Activated CD4-positive, alpha-beta T cell treated with anti-CD3 and anti-CD28 coated beads for 36 hours (primary cell): ENCODE measurements at places on chromosomes 11 and 22. TPM values are rescaled to one million over a fixed set of nuclear protein-coding genes. Genes with fewer than 3 reads are reported as not detected.

Gene CHADL
- total RNA-seq, result 0.11 TPM

Gene FGF3
- not detected for total RNA-seq

DNA sequence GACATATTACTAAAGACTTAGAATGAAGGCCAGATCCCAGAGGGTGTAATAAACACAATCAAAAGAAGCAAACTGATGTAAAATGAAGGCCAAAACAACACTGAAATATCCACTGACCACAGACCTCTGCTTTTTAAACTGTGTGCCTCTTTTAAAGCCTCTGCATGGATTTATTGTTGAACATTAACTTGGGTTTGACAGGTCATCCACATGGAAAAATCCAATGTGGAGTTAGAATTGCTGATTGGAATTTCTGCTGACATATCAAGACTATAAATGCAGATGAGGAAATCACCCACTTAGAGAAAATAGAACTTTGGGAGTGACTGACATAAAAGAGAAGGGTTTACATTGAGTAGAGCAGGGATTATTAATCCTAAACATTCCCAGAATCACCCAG, 853.9 kb upstream of the RAG2 start:
- H3K36me3 ChIP-seq, result no peaks in the 10 kb centered on the region
- no peaks in the 10 kb centered on the region for H3K4me1 ChIP-seq
- no peak overlapping the region for H3K4me3 ChIP-seq
- no peak overlapping the region for H3K27ac ChIP-seq
- no peak for DNase-seq

DNA sequence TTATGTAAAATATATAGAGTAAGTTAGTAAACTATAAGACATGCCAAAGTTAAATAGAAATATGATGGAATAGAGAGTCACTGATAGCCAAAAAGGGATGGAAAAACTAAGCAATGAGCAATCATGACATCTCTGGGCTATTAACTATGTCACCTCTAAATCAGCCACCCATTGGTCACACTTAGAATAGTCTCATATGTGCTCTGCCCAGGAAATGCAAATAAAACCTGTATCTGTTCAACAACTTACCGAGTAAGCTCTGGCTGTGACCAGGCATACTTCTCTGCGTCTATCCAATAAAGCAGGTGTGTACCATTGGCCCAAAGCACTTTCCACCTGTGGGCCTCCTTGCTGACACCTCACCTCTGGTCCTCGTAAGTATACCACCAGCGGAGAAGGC, 1.6 kb upstream of the ARL14EP start:
- H3K4me3 ChIP-seq, result no peak overlapping the region
- H3K27ac ChIP-seq, result no peak overlapping the region
- no peak for DNase-seq
- H3K36me3 ChIP-seq, result peaks cover 13% of the 10 kb centered on the region
- H3K27me3 ChIP-seq, result peaks cover 9% of the 10 kb centered on the region
- peaks cover 34% of the 10 kb centered on the region for H3K4me1 ChIP-seq

DNA sequence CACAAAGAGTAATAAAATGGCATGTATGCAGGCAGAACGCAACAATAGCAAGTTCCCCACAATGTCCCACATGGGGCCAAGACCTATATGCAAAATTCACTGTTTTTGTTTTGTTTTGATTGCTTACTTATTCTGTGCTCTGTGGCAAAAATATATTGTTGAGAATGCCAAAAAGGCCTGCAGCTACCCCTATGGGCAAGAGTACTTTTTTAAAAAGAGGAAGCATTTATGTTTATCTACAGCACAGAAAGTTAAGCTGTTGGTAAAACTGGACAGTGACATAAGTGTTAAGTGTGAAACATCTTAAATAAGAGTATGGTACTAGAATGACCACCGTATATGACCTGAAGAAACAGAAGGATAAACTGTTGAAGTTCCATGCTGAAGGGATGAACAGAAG, 301.9 kb upstream of the ZC3H12C start:
- no peak for DNase-seq
- peaks cover 3% of the 10 kb centered on the region for H3K27me3 ChIP-seq
- no peak overlapping the region for H3K4me3 ChIP-seq
- H3K4me1 ChIP-seq, result no peaks in the 10 kb centered on the region
- H3K27ac ChIP-seq, result no peak overlapping the region
- no peaks in the 10 kb centered on the region for H3K36me3 ChIP-seq

DNA sequence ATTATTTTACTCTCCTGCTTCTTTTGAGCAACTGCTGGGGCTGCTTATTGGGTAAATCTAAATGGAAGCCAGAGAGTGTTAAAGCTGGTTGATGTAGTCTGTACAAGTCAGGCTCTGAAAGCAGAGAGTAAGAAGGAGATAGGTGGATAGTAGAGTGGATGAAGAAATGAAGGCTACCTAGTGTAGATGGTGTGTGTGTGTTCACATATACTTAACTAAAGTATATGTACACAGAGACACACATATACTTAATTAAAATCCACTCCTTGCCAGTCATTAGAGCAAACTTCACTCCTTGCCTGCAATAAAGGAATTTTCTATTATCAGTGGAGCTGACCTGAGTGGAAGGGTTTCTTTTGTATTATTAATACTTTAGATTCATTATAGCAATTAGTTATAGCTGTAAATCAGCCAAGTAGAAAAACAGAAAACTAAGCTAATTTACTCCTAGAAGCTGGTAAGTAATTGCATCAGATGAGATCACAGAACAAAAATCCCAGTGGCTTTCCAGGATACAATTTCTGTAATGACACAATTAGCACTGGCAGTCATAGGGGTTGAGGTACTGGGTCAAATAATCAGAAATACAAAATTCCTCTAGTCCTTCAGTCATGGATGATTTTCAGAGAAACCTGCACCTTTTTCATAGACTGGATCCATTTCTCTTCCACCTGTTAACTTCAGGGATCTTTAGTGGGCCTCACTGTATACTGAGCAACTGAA, 40.7 kb upstream of the CCDC179 start:
- no peaks in the 10 kb centered on the region for H3K27me3 ChIP-seq
- no peak overlapping the region for H3K4me3 ChIP-seq
- H3K27ac ChIP-seq, result no peak overlapping the region
- no peaks in the 10 kb centered on the region for H3K36me3 ChIP-seq

GRCh38 chr22:22754268-22754657, 109.8 kb downstream of the GGTLC2 start:
- DNase-seq, result no peak
- no peak overlapping the region for H3K4me3 ChIP-seq
- no peak overlapping the region for H3K27ac ChIP-seq
- H3K4me1 ChIP-seq, result peaks cover 35% of the 10 kb centered on the region

- no peaks in the 10 kb centered on the region for H3K4me1 ChIP-seq
- no peak overlapping the region for H3K27ac ChIP-seq
- no peak for DNase-seq
- no peaks in the 10 kb centered on the region for H3K27me3 ChIP-seq
Observed at GRCh38 chr11:23398052-23398451, 537.8 kb upstream of the CCDC179 start.

Gene LRRC74B
- not detected for total RNA-seq

Gene HORMAD2
- total RNA-seq, result not detected

Gene C11orf87
- not detected for total RNA-seq

Gene WBP2NL
- total RNA-seq, result 0.54 TPM

DNA sequence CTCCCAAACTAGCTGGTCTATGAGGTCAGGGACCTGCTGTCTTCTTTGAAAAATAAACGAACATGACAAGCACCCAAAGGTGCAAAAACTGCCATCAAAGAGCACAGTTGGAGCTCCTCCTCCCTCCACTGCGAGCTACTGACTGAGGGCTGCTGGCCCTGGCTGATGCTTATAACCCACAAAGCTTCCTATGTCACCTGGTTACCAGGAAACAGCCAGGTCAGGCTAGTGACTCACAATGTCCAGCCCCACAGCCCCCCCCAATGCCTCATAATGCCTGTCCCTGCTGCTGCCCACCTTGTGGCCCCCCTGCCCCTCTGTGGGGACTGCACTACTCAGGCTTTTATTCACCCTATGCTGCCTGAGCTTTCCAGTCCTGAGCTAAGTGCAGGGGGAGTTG, at the start of gene DRICH1:
DRICH1 (minus strand) TSS at position 144 of the 400 bp plus-strand sequence. CDS start 298 bp downstream, outside the sequence.
- peaks cover 2% of the 10 kb centered on the region for H3K36me3 ChIP-seq
- H3K27ac ChIP-seq, result no peak within 1 kb of the TSS
- no peaks in the 10 kb centered on the region for H3K27me3 ChIP-seq
- H3K4me3 ChIP-seq, result no peak within 1 kb of the TSS
- no peaks in the 10 kb centered on the region for H3K4me1 ChIP-seq

DNA sequence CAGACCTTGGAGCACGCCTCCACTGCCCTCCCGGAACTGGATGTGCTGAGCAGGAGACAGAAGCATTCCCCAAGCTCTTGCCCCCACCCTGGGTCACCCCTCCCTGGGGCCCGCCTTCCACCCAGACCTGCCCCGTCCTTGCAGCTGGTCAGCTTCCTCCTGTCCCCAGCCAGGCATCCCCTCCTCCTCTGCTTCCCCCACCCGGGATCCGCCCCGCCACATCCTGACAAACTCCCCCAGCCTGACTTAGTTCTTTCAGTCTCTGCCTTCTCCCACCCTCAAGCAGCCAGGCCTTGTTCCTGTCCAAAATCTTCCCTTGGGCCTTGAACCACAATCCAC, 1.1 kb upstream of the PLXNB2 start:
- H3K27ac ChIP-seq, result no peak overlapping the region
- H3K36me3 ChIP-seq, result no peaks in the 10 kb centered on the region
- DNase-seq, result no peak
- H3K4me1 ChIP-seq, result peaks cover 7% of the 10 kb centered on the region
- H3K27me3 ChIP-seq, result peaks cover 12% of the 10 kb centered on the region
- no peak overlapping the region for H3K4me3 ChIP-seq

Gene LDHAL6A
- total RNA-seq, result not detected

Gene WNT11
- total RNA-seq, result not detected

DNA sequence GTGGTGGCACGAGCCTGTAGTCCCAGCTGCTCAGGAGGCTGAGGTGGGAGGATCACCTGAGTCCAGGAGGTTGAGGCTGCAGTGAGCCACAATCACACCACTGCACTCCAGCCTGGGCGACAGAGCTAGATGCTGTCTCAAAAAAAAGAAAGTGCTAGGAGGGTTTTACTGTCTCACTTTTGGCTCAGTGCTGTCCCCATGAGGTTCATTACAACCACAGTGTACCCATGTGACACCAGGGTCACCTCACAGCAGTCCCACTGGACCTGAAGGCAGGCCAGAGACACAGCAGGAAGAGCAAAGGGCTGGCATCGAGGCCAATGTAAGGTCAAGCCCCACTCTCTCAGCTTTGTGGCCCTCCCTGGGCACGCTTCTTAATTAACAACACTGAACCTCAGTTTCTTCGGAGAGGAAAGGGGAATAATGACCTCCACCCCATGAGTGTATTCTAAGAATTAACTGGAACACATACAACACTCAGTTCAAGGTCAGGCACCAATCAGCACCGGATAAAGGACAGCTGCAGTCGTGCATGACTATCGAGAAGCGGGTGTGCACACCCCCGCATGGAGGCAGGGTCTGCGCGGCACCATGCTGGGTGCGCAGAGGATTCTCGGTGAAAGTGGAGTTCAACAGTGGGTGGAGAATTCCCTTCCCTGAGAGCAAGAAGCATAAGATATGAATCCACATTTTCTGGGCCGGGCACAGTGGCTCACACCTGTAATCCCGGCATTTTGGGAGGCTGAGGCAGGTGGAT, 30.9 kb upstream of the BAIAP2L2 start:
- peaks cover 4% of the 10 kb centered on the region for H3K4me1 ChIP-seq
- H3K27ac ChIP-seq, result no peak overlapping the region
- peaks cover 8% of the 10 kb centered on the region for H3K36me3 ChIP-seq
- H3K4me3 ChIP-seq, result no peak overlapping the region
- DNase-seq, result no peak

- no peaks in the 10 kb centered on the region for H3K36me3 ChIP-seq
- no peak overlapping the region for H3K4me3 ChIP-seq
- H3K4me1 ChIP-seq, result no peaks in the 10 kb centered on the region
- DNase-seq, result no peak
Observed at GRCh38 chr11:17606233-17607082, 59.4 kb downstream of the OTOG start.

DNA sequence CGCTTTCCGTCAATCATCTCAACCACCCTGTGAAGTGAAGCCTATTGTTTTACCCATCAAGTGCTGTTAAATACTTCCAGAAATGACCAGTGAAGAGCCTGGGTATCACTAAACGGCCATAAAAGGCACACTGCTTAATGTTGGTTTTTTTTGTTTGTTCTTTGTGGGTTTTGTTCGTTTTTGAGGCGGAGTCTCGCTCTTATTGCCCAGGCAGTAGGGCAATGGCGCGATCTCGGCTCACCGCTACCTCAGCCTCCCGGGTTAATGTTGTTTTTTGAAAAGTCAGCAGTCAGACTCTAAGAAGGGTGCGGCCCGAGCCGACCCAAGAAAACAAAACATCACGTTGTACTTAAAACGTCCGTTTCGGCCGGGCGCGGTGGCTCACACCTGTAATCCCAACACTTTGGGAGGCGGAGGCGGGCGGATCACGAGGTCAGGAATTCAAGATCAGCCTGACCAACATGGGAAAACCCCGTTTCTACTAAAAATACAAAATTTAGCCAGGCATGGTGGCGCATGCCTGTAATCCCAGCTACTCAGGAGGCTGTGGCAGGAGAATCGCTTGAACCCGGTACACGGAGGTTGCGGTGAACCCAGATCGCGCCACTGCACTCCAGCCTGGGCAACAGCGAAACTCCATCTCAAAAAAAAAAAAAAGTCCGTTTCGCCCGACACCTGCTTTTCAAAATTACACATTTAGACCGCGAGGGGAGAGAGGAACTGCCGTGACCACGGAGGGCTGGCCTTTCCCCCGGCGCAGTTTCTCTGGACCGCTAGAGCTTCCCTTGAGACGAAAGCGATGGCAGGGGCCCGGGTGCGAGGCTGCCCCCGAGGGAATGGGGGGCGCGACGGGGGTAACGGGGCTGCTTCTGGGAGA, 714 bp downstream of the CD59 start:
- peaks cover 16% of the 10 kb centered on the region for H3K27me3 ChIP-seq
- H3K36me3 ChIP-seq, result peaks cover 24% of the 10 kb centered on the region
- H3K4me3 ChIP-seq, result peak overlapping the region; percentile 82
- DNase-seq, result peak; percentile 63
- peaks cover 48% of the 10 kb centered on the region for H3K4me1 ChIP-seq
- H3K27ac ChIP-seq, result peak overlapping the region; percentile 84

DNA sequence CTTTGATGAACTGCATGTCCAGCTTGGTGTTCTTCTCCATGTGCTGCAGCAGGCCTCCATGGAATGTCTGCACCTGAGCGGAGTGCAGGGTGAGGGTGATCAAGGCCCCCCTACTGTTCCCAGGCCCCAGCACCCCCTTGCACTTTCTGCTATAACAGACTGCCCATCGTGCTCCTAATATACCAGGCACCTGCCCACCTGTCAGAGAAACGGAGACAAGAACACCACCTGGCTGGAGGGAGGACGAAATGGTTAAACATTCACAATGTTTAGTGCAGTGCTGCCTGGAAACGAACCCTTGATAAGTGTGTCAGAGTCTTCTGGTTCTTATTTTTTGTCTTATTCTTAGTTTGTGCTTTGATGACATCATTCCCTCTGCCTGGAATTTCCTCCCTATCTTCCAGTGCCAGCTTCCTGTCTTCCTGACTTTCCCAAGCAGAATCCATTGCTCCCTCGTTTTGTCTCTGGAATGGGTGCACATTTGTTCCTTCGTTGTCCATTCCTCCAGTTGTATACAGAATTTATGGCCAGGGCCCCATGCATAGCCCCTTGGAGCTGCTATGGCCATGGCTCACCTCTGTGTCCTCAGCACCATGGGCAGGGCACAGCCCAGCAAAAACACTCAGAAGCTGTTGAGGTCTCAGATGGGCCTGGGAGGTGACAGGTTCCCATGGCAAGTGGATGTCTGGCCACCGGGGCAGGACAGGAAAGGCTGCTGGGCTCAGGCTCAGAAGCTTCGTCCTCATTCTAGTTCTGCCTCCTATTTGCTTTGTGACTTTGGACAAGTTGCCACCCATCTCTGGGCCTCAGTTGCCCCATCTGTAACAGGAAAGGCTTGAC, 11.9 kb downstream of the BAIAP2L2 start:
- DNase-seq, result no peak
- H3K36me3 ChIP-seq, result no peaks in the 10 kb centered on the region
- H3K27ac ChIP-seq, result no peak overlapping the region
- no peaks in the 10 kb centered on the region for H3K27me3 ChIP-seq
- no peak overlapping the region for H3K4me3 ChIP-seq

Gene BAIAP2L2
- total RNA-seq, result 0.71 TPM
